Activated CD4-positive, alpha-beta memory T cell treated with anti-CD3 and anti-CD28 coated beads, Interleukin-2, amount 10 ng/mL, durations not matched to agents 7 days and 5 days (primary cell): ENCODE measurements at places on chromosomes 13 and 19. TPM values are rescaled to one million over a fixed set of nuclear protein-coding genes. Genes with fewer than 3 reads are reported as not detected.

Gene EBI3
- 4.0 TPM for total RNA-seq

Gene TMEM238
- 19.2 TPM for total RNA-seq

Gene NUP58
- 80.6 TPM for total RNA-seq

Gene ADGRE2
- total RNA-seq: 0.73 TPM

Gene PODNL1
- 0.35 TPM for total RNA-seq

Gene NOVA2
- total RNA-seq: 0.15 TPM

Gene LTBP4
- 122 TPM for total RNA-seq

Gene PDE4A
- total RNA-seq: 56.2 TPM

Gene APOE
- total RNA-seq: not detected

Gene DAND5
- total RNA-seq: 0.13 TPM

Gene CYP4F12
- not detected for total RNA-seq

Gene GSX1
- total RNA-seq: not detected

Gene OR10H1
- total RNA-seq: not detected

Gene OR7C1
- total RNA-seq: not detected

Gene HIF3A
- total RNA-seq: not detected

Gene FBXO17
- total RNA-seq: not detected

Gene GFY
- total RNA-seq: not detected
